ENCODE measurements at places on chromosomes 3 and 15. TPM values are rescaled to one million over a fixed set of nuclear protein-coding genes. Genes with fewer than 3 reads are reported as not detected.

Gene MYL3
- not detected for total RNA-seq

- no peak for DNase-seq
Observed at GRCh38 chr3:35336601-35337000, 302.7 kb upstream of the ARPP21 start.

Gene ADGRG7
- not detected for total RNA-seq

GRCh38 chr3:48996640-48997039 lies 6.6 kb downstream of the P4HTM start:
- DNase-seq: no peak

DNA sequence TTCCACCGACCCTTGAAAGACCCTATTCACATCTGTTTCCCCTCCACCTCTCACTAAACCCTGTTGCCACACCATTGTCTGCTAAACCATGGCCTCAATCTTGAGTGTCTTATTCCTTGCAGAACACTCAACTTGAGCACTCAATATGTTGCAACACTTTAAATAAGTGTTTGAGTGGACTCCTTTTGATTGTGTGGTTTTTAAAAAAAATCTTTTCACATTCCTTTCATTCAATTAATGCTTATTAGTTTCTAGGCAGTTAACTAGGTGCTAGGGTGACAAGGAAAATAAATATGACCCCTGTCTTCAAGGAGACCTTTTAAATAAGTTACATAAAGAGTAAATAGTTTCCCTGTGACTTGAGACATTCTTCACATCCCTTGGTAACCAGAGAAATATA lies 13.3 kb upstream of the HHLA2 start:
- no peak for DNase-seq

All from glutamatergic neuron (in vitro differentiated cells).